ENCODE measurements at places on chromosomes 7 and 10. TPM values are rescaled to one million over a fixed set of nuclear protein-coding genes. Genes with fewer than 3 reads are reported as not detected.

DNA sequence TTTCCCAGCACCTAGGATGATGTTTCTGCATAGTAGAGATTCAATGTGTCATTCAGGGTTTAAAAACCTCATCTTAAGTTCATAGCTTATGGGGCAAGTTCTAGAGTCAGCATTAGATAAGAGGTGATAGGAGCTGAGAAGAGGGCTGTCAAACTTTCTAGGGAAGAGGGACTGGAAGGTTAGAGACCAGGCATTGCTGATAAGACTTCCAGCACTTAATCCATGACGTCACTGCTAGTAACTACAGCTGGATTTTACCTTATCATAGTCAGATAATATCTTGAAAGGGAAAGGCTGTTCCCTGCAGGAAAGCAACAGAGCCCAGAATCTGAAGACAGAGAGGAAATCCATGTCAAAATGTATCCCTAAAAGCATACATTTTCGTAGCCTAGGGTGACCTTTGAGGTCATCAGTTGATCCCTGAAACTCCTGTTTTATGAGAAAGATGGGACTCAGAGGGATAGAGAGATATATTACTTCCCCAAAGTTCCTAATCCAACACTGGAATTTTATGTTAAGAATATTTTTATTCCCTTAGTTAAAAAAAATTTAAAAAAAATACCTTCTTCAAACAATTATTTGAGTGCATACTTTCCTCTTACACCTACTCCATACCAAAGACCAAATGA, 3.3 kb upstream of the CPED1 start:
- no peak for DNase-seq

The RPEL1 gene
- total RNA-seq, result not detected

The SYNPO2L gene
- under 0.01 TPM for total RNA-seq

DNA sequence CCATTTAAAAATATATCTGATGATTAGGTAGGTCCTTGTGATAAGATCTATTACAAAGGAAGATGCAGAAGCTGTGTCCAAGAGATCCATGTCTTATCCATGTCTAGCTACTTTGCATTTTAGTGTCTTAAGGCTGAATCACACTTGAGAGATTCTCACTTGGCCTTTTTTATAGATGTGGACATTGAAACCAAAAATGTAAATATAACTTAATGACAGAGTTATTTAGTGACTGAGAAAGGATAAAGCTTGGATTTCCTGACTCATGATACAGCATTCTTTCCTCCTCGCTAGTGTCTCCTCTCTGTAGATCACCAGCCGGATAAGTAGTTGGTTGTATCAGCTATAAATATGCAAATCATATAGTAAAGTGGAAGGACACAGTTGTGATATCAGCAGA, 23.3 kb downstream of the INHBA start:
- DNase-seq, result no peak

- no peak for DNase-seq
Observed at GRCh38 chr10:42948040-42948439, 128.8 kb upstream of the RET start.

DNA sequence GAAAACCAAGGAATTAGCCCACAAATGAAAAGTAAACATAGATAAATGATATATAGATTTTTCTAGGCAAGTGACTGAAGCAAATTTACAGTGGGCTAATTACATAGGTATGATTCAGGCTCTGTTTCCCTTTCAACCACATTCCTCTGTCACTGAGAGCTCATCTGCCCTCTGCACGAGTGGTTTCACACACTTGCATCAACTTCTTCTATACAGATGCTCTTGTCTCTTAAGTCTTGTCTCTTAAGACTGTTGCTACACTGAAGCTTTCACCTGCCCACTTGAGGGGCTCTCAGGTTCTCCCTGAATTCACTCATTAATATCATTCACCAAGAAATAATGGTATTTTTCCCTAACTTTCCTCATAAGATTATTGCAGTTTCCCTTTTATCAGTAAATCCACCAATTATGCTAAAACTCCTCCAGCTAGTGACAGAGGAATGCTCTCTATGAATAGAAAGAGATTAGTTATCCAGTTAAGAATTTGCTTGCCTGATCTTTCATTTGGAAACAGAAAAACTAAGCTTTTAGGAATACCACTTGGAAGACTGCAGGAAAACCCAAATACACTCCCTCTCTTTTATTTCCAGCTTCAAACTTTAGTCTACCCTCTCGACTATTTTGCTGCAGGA, 95.7 kb downstream of the ELAPOR2 start:
- DNase-seq, result no peak

The MOGAT3 gene
- total RNA-seq, result 1.8 TPM

- no peak for DNase-seq
Observed at GRCh38 chr7:83524277-83525075, 124.5 kb downstream of the SEMA3E start.
